Suprapubic skin (tissue), 4 donors: ENCODE measurements at places on chromosomes 7 and 10.

- no peaks in the 10 kb centered on the region for H3K36me3 ChIP-seq
- H3K27me3 ChIP-seq = peaks cover 39% of the 10 kb centered on the region
- H3K27ac ChIP-seq = no peak overlapping the region
Measured at GRCh38 chr10:11446864-11447263, 164.6 kb downstream of the USP6NL start.

DNA sequence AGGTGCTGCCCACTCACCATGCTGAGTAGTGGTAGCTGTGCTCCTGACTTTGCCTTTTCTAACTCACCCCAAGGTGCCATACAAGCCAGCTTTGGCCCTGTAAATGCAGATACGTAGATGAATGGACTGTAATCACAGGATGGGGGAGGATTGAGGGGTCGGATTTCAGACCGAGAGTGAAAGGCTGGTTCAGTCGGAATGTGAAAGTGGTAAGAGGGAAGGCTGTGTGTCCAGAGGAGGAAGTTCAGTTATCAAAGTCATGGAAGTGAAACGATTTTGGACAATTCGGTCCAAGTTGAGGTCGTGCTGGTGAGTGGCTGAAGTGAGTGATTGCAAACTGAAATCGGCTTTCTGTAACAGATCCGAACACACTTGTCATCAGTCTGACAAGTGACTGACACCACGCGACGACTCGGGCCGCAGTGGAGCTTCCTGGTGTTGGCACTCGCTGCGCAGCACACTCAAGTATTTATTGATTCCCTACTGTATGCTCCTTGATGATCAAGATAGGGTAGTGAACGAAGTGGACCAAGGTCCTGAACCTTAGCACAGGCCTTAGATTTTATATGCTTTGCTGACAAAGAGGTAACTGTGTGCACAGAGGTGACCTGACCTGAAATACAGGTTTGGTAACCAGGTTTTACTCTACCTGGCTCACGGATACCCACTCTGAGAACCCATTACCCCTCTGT is 10.5 kb downstream of the ZNF282 start:
- H3K36me3 ChIP-seq = peaks cover 89% of the 10 kb centered on the region
- H3K27me3 ChIP-seq = no peaks in the 10 kb centered on the region
- peaks cover 11% of the 10 kb centered on the region for H3K4me1 ChIP-seq
- no peak overlapping the region for H3K27ac ChIP-seq

GRCh38 chr10:79065091-79065551 is 3.6 kb upstream of the ZMIZ1 start:
- no peak for DNase-seq
- no peak overlapping the region for H3K4me3 ChIP-seq
- no peaks in the 10 kb centered on the region for H3K36me3 ChIP-seq
- peaks cover 25% of the 10 kb centered on the region for H3K4me1 ChIP-seq

- peaks cover 17% of the 10 kb centered on the region for H3K36me3 ChIP-seq
- H3K27me3 ChIP-seq = no peaks in the 10 kb centered on the region
Measured at GRCh38 chr7:45036317-45036716, 36.3 kb downstream of the CCM2 start.

DNA sequence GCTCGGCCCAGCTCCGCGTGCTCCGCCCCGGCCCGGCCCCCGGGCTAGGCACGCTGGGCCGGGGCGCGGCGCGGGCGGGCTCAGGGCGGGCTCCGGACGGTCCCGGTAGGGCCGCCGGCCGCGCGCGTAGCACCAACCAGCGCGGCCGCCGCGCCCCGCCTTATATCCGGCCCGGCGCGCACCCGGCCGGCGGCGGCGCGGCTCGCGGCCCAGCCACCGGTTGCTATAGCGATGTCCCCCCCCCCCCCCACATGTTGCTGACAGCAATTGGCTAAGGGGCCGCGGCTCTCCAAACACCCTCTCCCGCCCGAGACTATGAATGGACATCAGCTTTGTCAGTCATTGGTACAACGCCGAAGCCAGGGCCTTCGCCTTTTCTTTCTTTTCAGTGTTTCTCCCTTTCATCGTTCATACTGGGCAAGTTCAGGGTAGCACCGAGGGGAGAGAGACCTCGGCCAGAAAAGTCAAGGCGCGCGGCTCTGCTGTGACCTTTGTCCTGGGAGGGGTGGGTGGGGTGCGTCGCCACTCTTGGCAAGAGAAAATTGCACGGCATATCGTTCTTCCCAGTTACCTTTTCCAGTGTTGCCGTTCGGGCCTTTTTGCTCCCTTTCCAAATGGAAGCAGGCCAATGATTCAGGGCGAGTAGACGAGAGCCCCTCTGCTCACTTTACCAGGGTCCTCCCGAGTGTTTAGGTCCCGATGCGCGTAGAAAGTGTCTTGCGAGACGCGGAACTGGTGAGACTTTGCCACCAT is 354.2 kb downstream of the DNAJB6 start:
- H3K4me1 ChIP-seq = peaks cover 46% of the 10 kb centered on the region
- H3K36me3 ChIP-seq = no peaks in the 10 kb centered on the region
- peak overlapping the region; percentile 43 for H3K4me3 ChIP-seq
- H3K27me3 ChIP-seq = peaks cover 87% of the 10 kb centered on the region
- no peak overlapping the region for H3K27ac ChIP-seq

- H3K27me3 ChIP-seq = no peaks in the 10 kb centered on the region
- no peak overlapping the region for H3K27ac ChIP-seq
- DNase-seq = no peak
- H3K36me3 ChIP-seq = peaks cover 64% of the 10 kb centered on the region
- peaks cover 4% of the 10 kb centered on the region for H3K4me1 ChIP-seq
Measured at GRCh38 chr7:139422126-139422525, 61.3 kb downstream of the KLRG2 start.

- H3K4me1 ChIP-seq = peaks cover 10% of the 10 kb centered on the region
- H3K36me3 ChIP-seq = no peaks in the 10 kb centered on the region
- H3K27ac ChIP-seq = no peak within 1 kb of the TSS
- H3K27me3 ChIP-seq = peaks cover 47% of the 10 kb centered on the region
Measured at GRCh38 chr7:101629171-101629570, at the start of gene MYL10. MYL10 (minus strand) TSS chr7:101629296; CDS start chr7:101629118, 178 bp downstream.
